KBM-7 (cell line): ENCODE measurements at places on chromosomes 13 and 19.
A peak's percentile ranks its signal among the peaks of the same experiment; 100 is the strongest.

- DNase-seq: peak; percentile 74
These were observed 892 bp downstream of the TRIR start for GRCh38 chr19:12733369-12734214.

- DNase-seq: no peak
These were observed 5.1 kb downstream of the MCF2L start for GRCh38 chr13:112974125-112974524.

DNA sequence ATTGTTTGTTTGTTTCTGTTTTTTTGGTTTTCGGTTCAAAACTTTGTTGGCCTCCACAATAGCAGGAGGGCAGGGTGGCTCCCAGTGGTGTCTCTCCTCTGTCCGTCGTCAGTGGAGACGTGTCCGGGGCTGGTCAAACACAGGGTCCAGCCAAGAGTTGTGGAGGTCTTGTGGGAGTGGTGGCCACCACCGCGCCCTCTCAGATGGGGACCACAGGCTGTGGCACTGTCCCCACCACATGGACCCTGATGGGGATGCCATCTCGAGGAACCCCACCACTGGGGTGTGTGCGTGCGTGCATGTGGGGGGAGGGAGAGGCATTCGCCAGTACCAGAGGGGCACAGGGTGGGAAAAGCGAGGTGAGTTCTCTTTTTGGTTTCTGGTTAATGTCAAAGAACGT is 13.8 kb downstream of the ZNF574 start:
- DNase-seq: no peak

DNA sequence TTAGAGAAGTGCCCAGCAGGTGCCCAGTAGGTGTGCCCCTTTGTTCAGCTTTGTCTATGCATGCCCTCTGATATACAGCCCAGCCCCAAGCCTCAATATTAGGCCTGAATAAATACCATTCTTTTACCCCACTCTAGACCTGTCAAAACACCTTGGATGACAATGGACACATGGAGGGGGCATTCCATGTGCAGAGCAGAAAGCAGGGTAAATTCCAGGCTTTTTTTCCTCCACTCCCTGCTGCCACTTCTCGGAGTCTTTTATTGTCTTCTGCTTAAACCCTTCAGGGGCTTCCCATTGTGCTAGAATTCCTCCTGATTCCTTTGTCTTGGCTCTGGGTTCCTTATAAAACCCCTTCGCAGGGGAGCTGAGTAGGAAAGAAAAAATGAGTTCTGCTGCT is 5.8 kb upstream of the FRY start:
- no peak for DNase-seq

- peak; percentile 6 for DNase-seq
These were observed 174.6 kb downstream of the ITGBL1 start for GRCh38 chr13:101626925-101627555.
